Gastrocnemius medialis (tissue), 4 donors: ENCODE measurements at places on chromosomes 5 and 9.

DNA sequence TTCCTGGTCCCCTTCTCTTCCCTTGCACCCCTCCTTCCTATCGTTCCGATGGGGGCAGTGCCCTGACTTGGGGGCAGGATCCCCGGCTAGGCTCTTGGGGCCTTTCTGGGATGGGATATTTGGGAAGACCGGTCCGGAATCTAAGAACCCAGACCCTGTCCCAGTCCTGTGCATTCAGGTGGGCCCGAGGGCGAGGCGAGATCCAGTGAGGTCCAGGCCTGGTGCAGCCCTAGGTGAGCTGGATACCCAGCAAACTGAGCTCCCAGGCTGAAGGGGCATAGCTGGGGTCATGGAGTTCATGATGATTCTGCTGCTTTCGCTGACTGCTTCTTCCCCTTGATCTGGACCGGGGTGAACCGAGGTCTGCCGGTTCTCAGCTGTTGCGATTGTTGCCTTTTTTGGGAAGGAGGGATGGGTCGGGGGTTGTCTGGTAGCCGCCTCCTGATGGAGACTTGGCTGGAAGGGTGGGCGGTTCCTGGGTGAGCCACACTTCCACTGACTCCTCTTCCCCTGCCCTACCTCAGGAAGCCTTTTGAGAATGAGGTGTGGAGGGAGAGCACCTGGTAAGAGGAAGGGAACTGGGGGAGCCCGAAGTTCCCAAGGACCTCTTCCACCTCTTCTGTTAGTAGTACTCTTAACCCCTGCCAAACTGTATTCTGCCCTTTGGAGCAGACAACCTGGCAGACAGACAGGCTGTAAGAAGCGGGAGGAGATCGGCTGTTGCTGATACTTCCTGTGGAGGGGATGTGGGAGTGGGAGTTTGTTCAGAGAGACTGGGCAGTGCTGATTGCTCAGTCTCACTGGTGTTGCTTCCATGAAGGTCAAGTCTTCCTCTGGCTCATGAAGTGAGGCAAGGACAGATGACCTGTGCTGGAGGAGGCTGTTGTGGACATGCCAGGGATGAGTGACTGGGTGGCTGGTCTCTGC, 1.0 kb downstream of the LRRC8A start:
- no peak for DNase-seq

GRCh38 chr5:161850491-161850890, 2.6 kb downstream of the GABRA1 start:
- no peak for DNase-seq

DNA sequence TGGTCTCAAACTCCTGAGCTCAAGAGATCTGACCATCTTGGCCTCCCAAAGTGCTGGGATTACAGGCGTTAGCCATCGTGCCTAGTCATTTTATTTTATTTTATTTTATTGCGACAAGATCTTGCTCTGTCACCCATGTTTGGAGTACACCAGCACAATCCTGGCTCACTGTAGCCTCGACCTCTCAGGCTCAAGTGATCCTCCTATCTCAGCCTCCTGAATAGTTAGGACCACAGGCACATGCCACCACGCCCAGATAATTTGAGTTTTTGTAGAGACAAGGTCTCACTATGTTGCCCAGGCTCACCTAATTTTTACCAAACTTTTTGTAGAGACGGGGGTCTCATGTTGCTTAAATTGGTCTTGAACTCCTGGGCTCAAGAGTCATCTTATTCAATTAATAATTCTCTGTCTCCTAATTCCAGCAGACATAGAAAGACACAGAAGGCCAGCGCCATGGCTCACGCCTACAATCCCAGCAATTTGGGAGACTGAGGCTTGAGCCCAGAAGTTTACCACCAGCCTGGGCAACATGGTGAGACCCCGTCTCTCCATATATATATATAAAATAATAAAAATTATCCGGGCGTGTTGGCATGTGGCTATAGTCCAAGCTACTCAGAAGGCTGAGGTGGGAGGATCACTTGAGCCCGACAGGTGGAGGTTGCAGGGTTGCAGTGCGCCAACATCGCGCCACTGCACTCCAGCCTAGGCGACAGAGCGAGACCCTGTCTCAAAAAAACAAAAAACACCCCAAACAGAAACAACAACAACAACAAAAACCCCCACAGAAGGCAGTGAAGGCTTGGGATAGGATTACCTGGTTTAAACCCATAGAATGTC, 1.0 kb upstream of the UBAP1 start:
- DNase-seq = no peak

- DNase-seq = peak; percentile 78
Measured at GRCh38 chr9:135887021-135887507, 20.3 kb downstream of the CAMSAP1 start.

DNA sequence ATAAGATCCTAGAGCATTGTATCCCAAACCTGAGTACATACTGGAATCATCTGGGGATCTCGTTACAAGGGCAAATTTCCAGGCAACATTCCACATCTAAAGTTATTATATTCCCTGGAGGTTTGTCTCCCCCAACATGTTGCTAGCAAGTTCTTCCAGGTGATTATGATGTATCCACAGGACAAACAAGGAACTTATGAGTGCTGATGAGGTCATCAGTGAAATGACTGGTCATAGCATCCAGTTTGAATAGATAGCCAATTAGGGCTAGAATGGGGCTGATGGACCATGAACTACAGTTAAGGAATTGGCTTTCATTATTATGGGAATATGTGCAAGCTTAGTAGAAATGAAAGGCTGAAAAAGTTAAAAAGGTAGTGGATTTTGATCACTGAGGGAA, 115.2 kb downstream of the CWC27 start:
- DNase-seq = no peak

- no peak for DNase-seq
Measured at GRCh38 chr9:122058051-122058450, 35.1 kb downstream of the TTLL11 start.

DNA sequence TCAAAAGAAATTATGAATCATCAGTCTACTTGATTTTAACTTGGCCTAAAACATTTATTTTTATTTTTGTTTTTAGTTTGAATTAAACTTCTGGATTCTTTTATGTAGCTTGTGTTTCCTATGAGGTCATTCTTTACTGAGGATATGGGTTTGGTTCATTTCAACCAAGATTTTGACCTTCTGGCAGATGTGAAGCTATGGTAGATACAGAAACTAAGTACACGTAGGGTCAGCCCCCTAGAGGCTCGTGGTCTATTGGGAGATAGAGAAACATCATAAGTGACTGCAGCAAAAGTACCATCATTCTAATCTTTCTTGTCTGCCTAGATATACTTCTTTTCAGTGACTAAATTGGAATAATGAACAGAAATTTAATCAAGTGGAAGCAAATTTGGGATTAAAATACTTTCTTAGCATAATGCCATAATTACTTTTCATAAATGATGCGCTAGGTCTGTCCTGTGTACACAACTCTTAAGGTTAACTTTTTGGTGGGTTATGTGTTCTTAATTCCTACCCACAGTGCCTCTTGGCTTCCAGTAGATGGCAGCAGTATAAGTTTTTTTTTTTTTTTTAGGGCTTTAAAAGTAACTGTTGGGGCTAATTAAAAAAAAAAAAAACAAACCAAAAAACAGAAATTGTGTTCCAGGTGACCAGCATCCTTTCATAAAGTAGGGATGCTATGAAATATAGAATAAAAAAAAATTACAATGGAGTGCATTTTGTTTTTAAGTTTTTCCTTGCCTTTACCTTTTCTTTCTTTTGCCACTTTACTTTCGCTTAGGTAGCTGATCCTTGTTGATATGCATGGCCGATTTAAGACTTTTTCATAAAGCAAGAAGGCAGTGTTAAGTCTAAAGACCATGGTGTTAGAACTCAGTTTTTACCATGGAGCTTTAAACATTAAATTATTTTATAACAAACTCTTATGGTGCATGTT, 49.9 kb downstream of the LRRTM2 start:
- no peak for DNase-seq

- no peak for DNase-seq
Measured at GRCh38 chr5:74389531-74390305, 250.8 kb downstream of the ENC1 start.

DNA sequence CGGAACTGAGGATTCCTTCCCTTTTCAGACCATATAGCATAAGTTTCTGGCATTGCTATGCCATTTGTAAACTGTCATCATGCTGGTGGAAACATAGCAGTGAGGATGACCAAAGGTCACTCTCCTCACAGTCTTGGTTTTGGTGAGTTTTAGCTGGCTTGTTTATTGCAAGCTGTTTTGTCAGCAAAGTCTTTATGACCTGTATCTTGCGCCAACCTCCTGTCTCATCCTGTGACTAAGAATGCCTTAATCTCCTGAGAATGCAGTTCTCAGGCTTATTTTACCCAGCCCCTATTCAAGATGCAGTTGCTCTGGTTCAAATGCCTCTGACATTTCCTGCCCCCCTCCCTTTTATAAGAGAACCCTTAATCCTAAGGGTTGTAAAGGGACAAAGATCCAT, 26.7 kb upstream of the GRIA1 start:
- DNase-seq = no peak

DNA sequence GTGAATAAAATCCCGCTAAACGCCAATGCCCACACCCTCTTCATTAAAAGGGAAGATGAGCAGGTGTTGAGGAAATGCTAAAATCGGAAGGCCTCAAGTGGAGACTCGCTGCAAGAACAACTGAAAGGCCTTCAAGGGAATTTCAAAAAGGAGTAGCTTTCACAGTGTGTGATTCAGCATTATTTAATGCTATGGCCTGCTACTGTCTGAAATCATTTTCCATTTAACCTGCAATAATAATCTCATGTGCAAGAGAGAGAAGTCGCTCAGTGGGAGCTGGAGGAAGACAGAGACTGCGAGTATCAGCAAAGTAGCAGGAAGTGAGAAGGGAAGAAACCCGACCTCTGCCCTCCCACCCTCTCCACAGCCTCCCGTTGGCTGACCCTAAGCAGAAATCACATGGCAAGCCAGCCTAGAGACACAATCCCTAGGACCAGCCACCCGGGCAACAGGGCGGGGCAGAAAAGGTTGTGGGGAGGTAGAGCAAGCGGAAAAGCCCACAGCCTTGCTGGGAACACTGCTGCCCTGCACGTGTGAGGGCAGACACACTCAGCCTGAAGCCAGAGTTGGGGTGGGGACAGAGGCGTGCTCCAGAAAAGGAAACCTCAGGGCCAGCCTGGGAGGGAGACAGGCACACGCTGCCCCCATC, 39.9 kb upstream of the CTSL start:
- DNase-seq = no peak

- no peak for DNase-seq
Measured at GRCh38 chr5:10031817-10032216, 217.9 kb downstream of the ATPSCKMT start.

- no peak for DNase-seq
Measured at GRCh38 chr9:86521322-86521721, 167.1 kb upstream of the TUT7 start.

GRCh38 chr5:123364441-123365155, 58.6 kb downstream of the CEP120 start:
- DNase-seq = no peak
